ENCODE measurements at places on chromosomes 12 and 14.
A peak's percentile ranks its signal among the peaks of the same experiment; 100 is the strongest.

GRCh38 chr12:68235576-68235975, 10.0 kb upstream of the IL26 start:
- no peak for DNase-seq

- DNase-seq: no peak
These were observed 1216.4 kb upstream of the USP15 start for GRCh38 chr12:61043838-61044237.

GRCh38 chr12:130087222-130087621, 75.0 kb upstream of the FZD10 start:
- DNase-seq: no peak

DNA sequence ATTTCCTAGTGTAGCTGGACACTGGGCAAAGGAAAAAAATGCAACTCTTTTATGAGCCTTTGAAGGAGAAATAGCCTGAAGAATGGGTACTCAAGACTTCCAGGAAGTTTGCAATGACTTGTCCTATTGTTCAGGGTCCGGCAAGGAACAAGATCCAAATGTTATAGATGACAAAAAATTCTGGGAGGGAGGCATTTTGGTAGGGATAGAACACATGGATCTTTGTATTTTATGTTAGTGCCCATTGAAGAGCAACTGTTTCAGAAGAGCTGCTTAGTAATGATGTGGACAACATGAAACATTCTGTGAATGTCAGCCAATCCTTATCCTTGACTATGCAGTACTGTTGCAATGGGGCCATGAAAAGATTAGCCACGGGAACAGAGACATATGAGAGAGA, 138.0 kb downstream of the MGAT4C start:
- no peak for DNase-seq

- DNase-seq: no peak
These were observed 116.2 kb upstream of the TMEM260 start for GRCh38 chr14:56463271-56463890.

DNA sequence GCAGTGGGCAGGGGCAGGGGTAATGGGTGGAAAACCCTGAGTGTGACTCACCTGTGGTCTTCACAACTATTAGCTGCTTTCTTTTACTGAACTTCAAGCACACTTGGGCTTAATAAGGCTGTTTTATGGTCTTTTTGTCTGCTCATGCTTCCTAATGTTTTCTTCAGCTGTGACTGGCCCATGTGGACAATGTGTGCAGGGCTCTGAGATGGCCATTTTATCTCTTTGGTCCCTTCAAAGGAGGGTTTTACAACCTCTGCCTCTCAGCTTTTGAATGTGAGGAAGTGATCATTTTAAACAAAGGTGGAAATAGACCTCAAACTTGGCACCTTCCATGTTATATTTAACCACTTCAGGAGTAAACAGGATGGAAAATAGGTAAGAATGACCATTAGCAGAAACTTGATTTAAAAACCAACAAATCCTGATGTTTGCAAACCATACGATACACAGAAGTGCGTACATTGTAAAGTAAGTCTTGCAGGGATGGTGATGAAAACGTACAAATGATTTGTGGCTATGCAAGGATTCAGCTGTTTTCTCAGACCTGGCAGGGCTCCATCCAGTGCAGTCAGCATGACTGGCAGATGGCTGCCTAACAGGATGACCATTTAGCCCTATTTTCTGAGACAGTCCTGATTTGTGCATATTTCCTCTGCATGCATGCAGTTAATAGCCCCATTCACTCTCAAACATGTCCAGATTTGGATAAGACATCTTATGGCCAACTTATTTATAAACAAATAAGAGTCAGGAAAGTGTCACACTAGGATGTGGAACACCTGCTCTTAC, 103.2 kb downstream of the SLC38A4 start:
- no peak for DNase-seq

DNA sequence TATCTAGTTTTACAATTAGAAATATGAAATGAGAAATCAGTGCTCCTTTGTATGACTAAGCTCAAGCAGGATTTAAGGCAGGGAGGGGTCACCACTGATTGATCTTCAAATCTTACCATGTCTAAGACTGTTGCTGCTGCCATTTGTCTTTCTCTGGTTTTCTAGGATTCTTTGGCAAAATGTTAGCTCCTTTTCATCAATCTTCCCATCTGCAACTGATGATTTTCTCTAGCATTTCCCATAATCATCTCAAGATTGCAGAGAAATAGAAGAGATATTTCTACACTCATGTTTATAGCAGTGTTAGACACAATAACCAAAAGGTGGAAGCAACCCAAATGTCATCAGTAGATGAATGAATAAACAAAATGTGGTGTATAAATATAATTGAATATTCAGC, 175.0 kb downstream of the RAD51B start:
- DNase-seq: no peak

DNA sequence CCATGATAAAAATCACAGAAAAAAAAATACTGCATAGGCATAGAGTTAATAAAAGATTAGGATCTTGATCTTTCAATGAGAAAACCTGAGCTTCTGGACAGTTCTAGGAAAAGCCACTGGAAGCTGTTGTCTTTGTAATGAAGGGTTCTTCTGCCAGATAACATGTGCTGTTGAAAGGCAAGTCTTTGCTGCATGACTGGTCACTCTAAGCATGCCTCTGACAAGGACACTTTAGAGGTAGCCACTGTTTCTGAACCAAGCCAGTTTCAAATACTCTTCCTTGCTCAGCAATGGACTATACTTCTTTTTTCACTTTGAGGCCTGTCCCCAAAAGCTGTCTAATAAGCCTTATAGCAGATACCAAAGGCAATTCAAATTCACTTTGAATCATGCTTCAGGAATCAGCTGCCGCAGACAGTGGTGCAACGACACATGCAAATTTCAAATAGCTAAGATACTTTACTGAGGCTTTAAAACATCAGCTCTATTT, 70.2 kb downstream of the BTG1 start:
- peak; percentile 15 for DNase-seq
